Stimulated activated CD4-positive, alpha-beta T cell treated with anti-CD3 and anti-CD28 coated beads, Interleukin-1b, Interleukin-23, amount 100 ng/mL, for 24 hours (primary cell): ENCODE measurements at places on chromosomes 5 and 9.

DNA sequence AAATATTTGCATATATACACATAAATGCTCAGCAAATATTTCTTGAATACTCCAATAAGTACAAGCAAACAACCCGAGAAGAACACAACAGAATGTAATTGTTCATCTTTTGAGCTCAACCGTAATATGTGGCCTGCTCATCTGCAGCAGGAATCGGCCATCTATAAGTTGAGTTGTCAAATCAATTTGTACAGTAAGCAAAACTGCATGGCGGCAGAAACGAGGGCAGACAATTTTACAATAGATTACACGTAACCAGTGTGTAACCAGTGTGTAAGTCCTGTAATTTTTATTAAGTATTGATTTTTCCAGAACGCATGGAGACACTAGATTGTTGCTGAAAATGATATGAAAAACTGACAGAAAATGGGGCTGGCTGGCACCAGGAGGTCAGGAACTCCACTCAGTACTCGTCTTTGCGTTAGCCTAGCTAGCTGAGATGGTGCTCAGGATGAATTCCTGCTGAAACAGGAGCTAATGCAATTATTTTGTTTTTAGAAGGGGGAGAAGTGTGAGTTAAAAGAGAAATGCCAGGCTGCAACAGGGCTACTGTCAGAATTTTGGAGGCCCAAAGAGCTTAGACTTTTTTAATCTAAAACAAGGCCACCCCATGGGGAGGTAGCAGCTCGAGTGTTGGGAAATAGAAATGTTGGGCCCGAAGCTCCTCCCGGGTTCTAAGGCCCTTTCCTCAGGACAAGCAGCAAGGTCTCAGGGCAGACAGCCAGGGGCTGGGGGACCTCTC lies 682 bp downstream of the DHX29 start:
- DNase-seq, result no peak

DNA sequence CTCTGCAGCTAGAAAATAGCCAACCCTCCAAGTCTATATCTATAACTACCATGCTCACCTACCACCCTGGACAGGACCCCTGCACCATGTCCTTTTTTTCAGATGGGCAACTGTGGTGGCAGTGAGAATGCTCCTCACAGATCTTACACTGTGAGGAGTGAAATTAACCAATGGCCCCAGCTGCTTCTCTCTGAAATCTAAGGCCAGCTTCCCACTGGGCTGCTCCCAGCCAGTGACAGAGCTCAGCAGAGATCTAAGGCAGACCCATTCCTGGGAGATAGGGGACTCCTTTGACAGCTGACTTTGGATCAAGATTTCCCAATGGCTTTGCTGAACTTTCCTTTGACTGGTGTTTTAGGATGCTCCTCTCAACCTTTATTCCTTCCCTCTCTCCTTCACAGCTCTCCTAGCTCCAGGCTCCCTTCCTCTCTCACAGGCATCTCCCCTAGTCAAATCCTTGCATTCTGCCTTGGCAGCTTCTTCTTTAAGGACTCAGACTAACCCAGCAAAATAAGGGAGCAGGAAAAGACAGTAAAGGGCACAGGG lies 1.6 kb upstream of the ARAP3 start:
- DNase-seq, result no peak

GRCh38 chr9:131181091-131181681 lies 55.8 kb downstream of the NUP214 start:
- no peak for DNase-seq

- peak; percentile 46 for DNase-seq
Measured at GRCh38 chr9:2016408-2017330, 1.5 kb downstream of the SMARCA2 start.

DNA sequence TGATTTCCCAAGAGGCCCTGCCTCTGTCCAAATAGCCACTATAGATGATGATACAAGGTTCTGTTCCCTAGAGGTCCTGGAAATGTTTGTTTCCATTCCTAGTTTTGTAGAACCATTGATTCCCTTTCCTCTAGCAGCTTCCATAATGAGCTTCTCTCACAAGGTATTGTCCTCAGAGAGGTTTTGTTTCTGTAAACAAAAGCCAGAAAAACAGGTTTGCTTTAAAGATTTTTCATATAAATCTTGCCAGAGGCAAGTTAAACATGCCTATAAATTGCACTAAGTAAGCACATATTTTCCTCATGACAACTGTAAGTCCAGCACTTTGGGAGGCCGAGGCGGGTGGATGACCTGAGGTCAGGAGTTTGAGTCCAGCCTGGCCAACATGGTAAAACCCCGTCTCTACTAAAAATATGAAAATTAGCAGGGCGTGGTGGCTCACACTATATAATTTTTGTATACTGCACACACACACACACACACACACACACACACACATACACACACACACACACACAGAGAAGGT lies 1787.7 kb downstream of the EFNA5 start:
- DNase-seq, result no peak

DNA sequence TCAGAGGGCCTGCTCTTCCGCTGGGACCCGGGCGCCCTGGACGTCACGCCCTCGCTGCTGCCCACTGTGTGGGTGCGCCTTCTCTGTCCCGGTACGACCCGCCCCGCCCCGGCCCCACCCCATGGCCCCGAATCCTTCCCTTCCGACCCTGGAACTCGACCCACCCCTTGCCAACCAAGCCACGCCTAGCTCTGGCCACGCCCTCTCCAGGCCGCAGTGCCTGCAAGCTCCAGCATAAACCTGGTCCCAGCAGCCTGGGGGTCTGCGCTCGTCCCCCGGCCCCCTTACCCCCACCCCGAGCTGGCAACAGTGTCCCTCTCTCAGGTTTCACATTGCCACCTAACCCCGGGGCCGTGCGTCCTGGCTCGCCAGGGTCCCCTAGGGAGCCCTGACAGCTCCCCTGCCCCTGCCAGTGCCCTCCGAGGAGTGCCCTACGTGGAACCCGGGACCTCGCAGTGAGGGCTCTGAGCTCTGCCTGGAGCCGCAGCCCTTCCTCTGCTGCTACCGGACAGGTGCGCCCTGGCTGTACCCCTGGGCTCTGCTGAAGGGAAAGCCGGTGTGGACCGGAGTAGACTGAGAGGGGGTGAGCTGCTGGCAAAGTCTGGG lies 3.4 kb downstream of the ADGRD2 start:
- no peak for DNase-seq

DNA sequence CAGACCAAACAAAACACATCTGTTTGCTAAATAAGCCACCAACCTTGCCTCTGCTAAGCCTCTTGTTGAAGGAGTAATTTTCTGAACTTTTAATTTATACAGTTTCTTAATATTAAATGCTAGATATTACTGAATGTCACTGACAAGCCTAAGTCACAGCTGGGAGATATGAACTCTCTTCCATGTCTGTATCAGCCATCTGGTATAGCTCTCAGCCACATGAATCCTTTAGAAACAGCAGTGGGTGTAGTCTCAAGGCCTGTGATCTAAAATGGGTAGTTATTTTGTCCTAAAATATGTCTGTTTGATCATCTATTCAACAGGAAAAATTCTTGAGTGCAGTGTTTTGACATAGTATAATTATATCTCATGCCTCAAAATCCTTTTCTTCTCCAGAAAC lies 97.2 kb downstream of the CAMK4 start:
- no peak for DNase-seq

DNA sequence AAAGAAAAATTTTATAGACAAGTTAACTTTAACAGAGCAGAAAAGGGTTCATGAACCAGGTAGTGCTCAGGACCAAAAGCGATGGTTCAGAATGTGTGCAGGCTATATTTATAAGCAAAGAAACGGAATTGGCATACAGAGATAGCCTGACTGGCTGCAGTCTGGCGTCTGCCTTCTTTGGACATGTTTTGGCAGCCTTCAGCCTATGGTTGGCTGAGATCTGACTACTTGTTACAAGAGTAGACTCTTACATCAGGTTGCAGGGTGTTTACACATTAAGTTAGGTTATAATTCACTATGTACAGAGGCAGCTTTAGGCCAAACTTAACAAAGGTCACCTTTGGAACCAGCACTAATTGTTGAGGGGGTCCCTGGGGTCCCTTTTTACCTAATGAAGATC lies 7.0 kb downstream of the NOP16 start:
- no peak for DNase-seq

DNA sequence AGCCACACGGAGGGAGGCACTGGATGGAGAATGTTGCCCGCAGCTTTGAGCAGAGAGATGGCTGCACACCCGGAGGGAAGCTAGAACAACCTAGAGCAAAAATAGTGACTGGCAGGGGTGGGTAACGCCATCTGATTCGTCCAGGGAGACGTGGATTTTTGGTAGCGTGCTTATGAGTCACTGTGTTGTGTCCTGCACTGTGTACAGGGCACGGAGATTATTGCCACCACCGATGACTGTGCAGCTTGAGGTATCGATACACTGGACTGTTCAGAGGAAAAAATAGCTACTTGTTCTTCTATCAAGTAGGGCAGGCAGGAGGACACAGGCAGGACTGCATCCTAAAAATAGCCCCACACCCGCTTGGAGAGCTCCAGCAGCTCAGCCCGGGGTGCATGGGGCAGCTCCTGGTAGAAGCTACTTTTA lies 6.0 kb downstream of the UBE2QL1 start:
- DNase-seq, result no peak

DNA sequence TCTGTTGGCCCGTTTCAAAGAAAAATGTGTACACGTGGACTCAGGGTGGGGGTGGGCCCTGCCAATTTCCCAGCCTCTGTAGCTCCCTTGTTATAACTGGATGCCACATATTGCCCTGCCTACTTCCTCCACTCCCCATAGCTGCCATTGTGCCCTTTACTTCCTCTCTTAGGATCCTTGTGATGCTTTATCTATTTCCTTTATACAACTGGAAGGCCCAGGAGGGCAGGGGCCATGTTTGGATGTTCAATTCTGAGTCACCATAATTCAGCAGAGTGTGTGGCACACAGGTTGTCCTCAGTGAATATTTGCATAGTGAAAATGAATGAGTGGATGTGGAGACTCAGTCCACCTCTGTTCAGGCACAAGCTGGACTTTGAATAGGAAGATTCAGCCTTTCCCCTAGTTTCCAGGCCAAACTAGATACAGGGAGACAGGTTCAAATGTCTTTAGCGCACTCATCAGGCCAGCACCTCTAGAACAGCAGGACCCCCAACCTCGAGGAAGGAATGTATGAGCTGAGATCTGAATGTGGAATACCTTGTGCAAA lies 10.6 kb upstream of the FEM1C start:
- no peak for DNase-seq

GRCh38 chr5:82656341-82656761 lies 378.2 kb upstream of the RPS23 start:
- DNase-seq, result no peak

DNA sequence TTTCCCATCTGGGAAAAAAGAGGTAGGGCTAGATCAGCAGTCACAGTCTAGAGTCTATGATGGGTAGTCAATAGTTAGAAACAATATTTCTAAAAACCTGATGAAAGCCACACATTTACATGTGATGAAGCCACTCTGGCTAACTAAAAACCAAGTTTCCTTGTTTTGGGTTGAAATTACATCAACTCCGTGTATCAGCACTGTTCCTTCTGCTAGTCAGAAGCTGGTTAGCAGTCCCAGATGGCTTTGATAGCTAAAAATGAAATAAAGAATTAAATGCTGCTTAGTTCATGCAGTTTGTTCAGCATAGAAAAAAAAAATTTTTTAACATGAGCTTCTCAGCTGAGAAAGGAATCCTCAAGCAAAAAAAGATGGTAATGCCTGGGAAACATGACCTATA lies 136.7 kb downstream of the FAM114A2 start:
- DNase-seq, result no peak
